Colonic mucosa (tissue), 4 donors: ENCODE measurements at places on chromosomes 4 and X. TPM values are rescaled to one million over a fixed set of nuclear protein-coding genes. Genes with fewer than 3 reads are reported as not detected.

The ANXA3 gene
- 58.9 TPM for total RNA-seq

The TNMD gene
- total RNA-seq, result not detected

The TEX11 gene
- 0.94 TPM for total RNA-seq

The DGAT2L6 gene
- total RNA-seq, result not detected

The MGAT4D gene
- not detected for total RNA-seq

The ZAR1 gene
- total RNA-seq, result not detected

The TMEM31 gene
- total RNA-seq, result not detected

The GAGE12J gene
- total RNA-seq, result not detected

The AR gene
- 0.98 TPM for total RNA-seq

The ZNF185 gene
- 3.6 TPM for total RNA-seq

The AFP gene
- total RNA-seq, result 0.48 TPM

The STBD1 gene
- total RNA-seq, result 39.2 TPM

The ARMCX4 gene
- 4.1 TPM for total RNA-seq

The SLC25A4 gene
- 35.0 TPM for total RNA-seq

The SERPINA7 gene
- not detected for total RNA-seq

The NAP1L5 gene
- 2.4 TPM for total RNA-seq

The PCDH18 gene
- total RNA-seq, result 8.8 TPM

The GPR143 gene
- total RNA-seq, result 0.62 TPM

The BBS12 gene
- total RNA-seq, result 1.9 TPM

The ETDA gene
- total RNA-seq, result not detected
